ENCODE measurements at places on chromosomes 2 and 18.

DNA sequence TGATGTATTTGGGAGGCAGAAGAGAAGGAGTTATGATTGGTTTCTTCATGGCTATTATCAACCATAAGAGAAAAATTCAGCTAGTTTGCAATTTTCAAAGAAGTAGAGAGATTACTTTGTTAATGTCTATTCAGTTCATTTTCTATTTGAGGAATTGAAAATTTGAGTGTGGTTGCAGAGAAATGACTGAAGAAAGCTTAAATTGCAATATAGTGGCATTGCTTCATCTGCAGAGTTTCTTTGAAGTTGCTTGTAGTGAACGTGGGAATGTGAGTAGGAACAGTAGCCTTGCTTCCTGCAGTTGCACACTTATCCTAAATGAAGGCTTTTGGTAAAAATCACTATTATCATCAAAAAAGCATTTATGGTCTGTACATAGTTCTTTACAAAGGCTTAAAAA is 14.7 kb upstream of the CYRIA start:
- no peak for DNase-seq

DNA sequence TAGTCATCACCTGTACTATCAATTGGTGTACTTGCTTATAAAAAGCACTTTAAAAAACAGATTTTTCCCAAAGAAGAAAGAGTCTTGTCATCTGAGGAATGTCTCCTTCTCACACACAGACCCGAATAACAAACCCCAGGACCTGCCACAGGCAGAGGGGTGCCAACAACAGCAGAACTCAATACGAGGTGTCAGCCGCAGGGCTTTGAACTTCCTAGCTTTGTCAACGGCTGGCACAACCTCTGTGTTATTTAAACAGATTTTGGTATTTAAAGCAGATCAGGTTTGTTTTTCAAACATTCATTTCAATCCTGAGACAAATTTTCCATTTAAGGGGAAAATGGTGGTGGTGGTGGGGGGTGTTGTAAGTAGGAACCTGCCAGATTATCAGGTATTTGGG is 138.4 kb upstream of the RIOK3 start:
- no peak for DNase-seq

GRCh38 chr2:70078384-70078783 is 8.9 kb upstream of the PCBP1 start:
- no peak for DNase-seq

GRCh38 chr2:54401554-54401953 is 54.6 kb upstream of the SPTBN1 start:
- DNase-seq = no peak

GRCh38 chr18:34650121-34650545 is 60.0 kb upstream of the DTNA start:
- DNase-seq = no peak

DNA sequence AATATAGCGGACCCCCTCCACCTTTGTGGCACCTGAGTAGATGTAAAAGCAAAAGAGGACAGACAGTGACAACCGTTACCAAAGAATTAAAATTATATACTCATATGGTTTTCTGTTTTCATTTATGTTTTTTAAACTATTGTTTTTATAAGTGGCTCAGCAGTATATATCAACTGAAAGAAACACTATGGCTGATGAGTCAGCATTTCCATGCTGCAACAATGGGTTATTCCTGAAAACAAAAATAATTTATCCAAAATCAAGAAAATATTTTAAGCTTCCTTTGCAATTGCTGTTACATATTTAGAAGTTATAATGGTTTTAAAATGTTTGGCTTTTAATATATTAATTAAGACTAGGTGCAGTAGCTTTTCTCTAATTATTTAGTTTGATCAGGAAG is 17.7 kb downstream of the MRPS9 start:
- DNase-seq = no peak

GRCh38 chr2:33528441-33528950 is 52.0 kb downstream of the RASGRP3 start:
- no peak for DNase-seq

DNA sequence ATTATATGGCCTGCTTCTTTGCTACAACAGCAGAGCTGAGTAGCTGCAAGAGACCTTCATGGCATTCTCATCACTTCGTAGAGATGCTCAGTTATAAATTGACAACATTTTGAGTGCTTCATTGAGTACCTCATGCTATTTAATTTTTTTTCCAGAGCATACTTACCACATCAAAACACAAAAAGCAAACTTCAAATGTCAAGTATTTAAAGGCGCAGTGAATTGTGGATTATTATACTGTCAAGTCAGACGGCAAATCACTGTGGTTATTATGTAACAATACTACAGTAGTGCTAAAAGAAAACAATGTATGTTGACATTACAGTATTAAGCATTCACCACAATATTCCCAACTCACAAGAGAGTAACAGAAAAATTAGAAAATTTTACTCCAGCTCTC is 12.5 kb downstream of the ZC3H8 start:
- DNase-seq = no peak

Measured in SK-N-SH (cell line).